NCI-H69 (cell line): ENCODE measurements at places on chromosomes 2 and 18.

DNA sequence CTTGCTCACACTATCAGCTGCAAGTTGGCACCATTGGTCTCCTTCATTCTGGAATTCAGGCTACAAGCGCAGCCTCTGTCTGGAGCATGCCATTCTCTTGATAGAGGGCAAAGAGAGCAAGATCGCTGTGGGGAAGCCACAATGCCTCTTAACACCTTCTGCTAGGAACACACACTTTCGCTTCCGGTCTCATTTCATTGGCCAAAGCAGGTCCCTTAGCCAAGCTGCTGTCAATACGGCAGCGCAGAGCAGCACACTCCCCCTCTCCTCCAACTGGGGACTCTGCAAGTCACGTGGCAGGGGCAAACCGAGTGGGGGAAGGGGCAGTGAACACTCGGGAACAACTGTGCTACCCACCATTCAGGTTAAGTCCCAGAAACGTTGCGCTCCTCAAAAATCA, 98.1 kb downstream of the MMADHC start:
- peak; percentile 60 for DNase-seq

GRCh38 chr18:59605633-59606192, 91.5 kb downstream of the CCBE1 start:
- no peak for DNase-seq

- no peak for DNase-seq
Measured at GRCh38 chr18:24039671-24040070, 25.1 kb downstream of the TTC39C start.

DNA sequence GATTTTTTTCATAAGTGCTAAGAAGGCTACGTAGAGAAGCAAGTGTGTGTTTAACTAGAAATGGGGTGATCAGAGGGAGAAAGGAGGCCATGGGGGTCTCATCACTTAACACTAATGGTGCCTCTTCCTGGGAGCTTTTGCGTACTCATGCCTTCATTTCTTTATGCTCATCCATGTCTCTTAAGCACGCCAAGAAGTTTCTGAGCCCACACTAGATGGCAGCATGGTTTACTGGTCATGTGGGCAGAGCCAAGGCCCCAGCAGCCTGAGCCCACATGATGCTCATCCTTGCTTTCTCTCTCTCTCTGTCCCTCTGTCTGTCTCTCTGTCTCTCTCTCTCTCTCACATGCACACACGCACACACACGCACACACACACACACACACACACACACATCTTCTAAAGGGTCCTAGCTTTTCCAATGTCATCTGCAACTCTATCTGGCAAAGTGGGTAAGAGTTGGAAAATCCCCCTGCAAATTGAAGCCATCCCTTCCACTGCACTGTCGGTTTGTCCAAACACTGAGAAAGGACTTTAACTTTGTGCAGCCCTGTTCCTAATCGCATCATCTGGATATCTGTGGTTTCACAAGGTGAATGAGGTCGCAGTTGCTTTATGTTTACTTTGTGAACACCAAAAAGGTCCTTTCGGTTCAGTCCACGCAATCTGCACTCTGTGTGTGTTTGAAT, 137.1 kb upstream of the CCDC68 start:
- DNase-seq = peak; percentile 84

DNA sequence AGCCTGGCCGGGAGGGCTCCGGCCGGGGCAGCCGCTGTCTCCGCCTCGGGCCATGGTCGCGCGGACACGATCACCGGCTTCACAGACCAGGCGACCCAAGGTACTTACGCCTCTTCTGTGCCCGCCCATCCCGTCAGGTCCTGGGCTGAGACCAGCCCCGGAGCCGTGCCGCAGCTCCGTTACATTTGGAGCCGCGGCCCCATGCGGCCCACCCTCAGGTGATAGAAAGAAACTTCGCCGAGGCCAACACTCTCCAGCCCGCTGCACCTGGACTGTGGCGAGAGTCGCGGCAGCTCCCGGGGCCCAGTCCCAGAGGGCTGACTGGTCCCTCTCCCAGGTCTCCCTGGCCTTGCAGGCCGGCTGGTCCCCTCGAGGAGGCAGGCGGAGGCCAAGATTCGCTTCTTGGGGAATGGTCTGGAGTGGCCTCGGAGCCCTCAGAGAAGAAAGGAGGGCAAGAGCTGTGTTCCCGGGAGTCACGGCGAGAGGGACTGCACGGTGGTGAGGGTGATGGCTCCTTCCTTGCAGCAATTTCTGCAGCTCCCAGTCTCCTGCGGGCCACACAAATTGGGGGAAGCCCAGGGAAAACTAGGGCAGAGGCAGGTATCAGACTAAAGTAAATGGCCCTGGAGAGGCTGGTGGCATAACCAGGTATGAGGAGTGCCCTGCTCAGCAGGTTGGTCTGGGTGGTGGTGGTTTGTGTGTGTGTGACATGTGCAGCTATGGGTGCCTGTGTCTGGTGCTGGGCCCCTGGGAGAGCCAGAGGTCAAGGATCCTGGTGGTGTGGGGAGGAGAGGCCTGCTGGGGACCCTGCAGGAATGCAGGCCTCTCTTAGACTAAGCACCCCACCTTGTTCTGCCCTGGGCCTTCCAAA, 822 bp downstream of the GDF7 start:
- no peak for DNase-seq

DNA sequence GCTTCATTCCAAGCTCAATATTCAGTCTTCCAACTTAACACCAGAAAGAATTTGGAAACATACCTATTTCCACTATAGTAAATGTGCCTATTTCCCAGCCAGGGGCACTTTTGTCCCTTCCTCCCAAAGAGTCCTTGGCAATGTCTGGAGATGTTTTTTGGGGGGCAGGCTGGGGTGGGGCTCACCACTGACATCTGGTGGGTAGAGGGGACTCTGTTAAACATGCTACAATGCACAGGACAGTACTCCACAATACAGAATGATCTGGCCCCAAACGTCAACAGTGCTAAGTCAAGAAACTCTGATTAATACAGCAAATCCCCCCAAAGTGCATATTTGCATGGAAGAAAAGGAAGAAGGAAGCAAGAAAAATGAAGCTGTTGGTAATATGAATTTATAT, 61.7 kb downstream of the SMIM21 start:
- DNase-seq = no peak

DNA sequence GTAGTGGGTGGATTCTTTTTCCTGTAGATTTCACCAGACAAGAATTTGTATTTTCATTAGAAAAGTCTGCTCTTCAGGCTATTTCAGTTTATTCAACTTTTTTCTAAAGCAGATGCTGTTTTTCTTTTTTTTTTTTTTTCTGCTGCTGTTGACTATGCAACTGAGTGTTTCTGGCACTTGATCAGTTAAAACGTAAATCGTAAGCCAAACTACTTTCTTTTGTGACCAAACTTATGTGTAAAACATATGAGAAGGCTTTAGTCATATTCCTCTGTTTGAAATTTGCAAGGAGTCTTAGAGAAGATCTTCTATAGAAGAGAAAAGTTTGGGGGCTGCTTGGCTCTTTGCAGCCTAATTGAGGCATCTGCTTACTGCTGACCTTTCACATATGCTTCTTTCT, 170.1 kb downstream of the PARD3B start:
- DNase-seq = no peak

DNA sequence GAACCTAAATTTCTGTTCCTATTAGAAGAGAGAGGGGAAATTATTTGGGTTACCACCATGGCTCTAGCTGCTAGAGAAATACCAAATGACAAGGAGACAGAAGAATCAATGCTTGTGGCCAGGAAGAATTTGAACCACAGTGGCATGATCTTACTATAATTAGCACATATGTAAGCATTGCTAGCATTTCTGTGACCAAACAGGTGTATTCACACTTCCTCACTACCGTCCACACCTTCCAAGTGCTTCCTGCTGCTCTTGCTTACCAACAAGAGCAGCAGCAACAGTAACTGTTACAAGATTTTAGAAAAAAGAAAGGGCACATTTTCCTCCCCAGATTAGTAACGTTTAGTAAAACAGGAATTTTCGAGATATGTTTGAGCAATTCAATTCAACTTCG, 60.5 kb downstream of the CDH7 start:
- no peak for DNase-seq
